ENCODE measurements at places on chromosomes 5 and 9. TPM values are rescaled to one million over a fixed set of nuclear protein-coding genes. Genes with fewer than 3 reads are reported as not detected.
A peak's percentile ranks its signal among the peaks of the same experiment; 100 is the strongest.

The ZNG1E gene
- 33.8 TPM for total RNA-seq

The PCDHGA12 gene
- total RNA-seq, result 7.4 TPM

- DNase-seq, result no peak
These were observed 15.9 kb downstream of the RANBP6 start for GRCh38 chr9:5999443-6000101.

DNA sequence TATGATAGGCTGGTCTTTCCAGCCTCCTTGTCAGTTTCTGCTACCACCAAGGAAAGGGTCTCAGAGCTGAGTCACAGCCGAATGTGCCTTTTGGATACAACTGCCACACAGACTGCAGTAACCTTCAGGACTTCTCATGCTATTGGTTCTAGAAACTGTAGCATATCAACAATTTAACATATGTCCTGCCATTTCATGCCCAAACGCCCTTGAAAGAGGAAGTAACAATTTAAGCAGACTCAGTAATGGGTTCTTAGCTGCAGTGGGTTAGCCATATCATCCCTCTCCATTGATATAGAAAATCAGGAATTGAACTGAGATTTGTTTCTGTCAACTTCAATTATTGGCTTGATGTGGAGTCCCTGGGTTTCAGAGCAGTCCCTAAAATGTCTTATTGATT is 4.1 kb upstream of the CLK4 start:
- no peak for DNase-seq

GRCh38 chr9:123364241-123364824 is 8.3 kb downstream of the CRB2 start:
- DNase-seq, result peak; percentile 74

DNA sequence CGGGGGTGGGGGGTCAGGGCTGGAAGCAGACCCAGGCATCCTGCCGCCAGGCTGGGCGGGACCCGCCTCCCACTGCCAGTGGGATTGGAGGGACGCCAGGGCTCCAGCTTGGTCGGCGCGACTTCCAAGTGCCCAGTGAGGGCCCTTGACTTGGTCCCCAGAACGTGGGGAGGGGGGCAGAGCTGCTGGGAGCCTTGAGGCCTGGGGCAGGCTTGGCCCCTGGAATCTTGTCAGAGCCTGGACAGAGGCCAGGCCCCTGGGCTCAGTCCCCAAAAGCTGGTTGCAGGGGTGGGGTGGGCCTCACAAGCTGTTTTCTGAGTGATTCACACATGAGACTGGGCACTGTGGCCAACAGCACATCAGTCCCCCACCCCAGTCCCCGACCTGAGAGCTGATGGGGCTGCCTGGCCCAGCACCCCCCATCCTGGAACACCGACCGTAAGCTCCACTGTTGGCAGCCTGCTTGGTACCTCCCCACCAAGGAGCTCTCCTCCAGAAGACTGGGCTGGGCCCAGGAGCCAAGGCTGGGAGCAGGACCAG is 526 bp downstream of the CLIC3 start:
- DNase-seq, result peak; percentile 61

Measured in stomach (tissue), 19 donors.